Dermis microvascular lymphatic vessel endothelial cell (primary cell): ENCODE measurements at places on chromosomes 12 and 14. TPM values are rescaled to one million over a fixed set of nuclear protein-coding genes. Genes with fewer than 3 reads are reported as not detected.

LRRC10 gene
- total RNA-seq, result not detected in 2 replicates

CLEC4C gene
- not detected in 2 replicates for total RNA-seq

KDM2B gene
- total RNA-seq, result 19.8 and 24.0 TPM in 2 replicates

HECTD4 gene
- 11.2 and 15.9 TPM in 2 replicates for total RNA-seq

OR4L1 gene
- not detected in 2 replicates for total RNA-seq

KLRK1 gene
- total RNA-seq, result not detected in 2 replicates

KERA gene
- total RNA-seq, result not detected in 2 replicates

PZP gene
- 0.25 and 0.26 TPM in 2 replicates for total RNA-seq

AQP6 gene
- not detected in 2 replicates for total RNA-seq

SLC10A1 gene
- not detected in 2 replicates for total RNA-seq

C14orf180 gene
- total RNA-seq, result not detected in 2 replicates

CMTM5 gene
- not detected in 2 replicates for total RNA-seq

AJUBA gene
- total RNA-seq, result 35.7 and 40.3 TPM in 2 replicates

GYS2 gene
- total RNA-seq, result not detected in 2 replicates

HOXC10 gene
- not detected in 2 replicates for total RNA-seq

RIMKLB gene
- 31.8 and 56.9 TPM in 2 replicates for total RNA-seq

TSHR gene
- total RNA-seq, result not detected in 2 replicates

DHRS2 gene
- 1.7 and 2.0 TPM in 2 replicates for total RNA-seq

PRB2 gene
- total RNA-seq, result not detected in 2 replicates

DEPDC4 gene
- total RNA-seq, result 0.13 and 0.26 TPM in 2 replicates

OR2AP1 gene
- not detected in 2 replicates for total RNA-seq

RASSF8 gene
- 34.7 and 38.6 TPM in 2 replicates for total RNA-seq

GATC gene
- total RNA-seq, result 16.9 and 19.3 TPM in 2 replicates

KRT5 gene
- total RNA-seq, result under 0.01 and 0.13 TPM in 2 replicates

SERPINA6 gene
- total RNA-seq, result not detected in 2 replicates

LRTM2 gene
- total RNA-seq, result not detected in 2 replicates

TEX22 gene
- under 0.01 and 0.13 TPM in 2 replicates for total RNA-seq

RFLNA gene
- under 0.01 TPM in 2 replicates for total RNA-seq

NOVA1 gene
- under 0.01 TPM in 1 of 2 replicates, not detected in the other for total RNA-seq

B3GNT4 gene
- under 0.01 TPM in 2 replicates for total RNA-seq

TAS2R30 gene
- total RNA-seq, result 1.3 and 2.0 TPM in 2 replicates

TMEM253 gene
- 0.13 TPM in 1 of 2 replicates, not detected in the other for total RNA-seq

NANOG gene
- not detected in 2 replicates for total RNA-seq

SVOP gene
- not detected in 2 replicates for total RNA-seq

KCNC2 gene
- not detected in 2 replicates for total RNA-seq

CPSF6 gene
- 17.1 and 17.7 TPM in 2 replicates for total RNA-seq

CCDC184 gene
- total RNA-seq, result under 0.01 TPM in 1 of 2 replicates, not detected in the other

KRT1 gene
- total RNA-seq, result not detected in 2 replicates

KLHL33 gene
- under 0.01 and 0.13 TPM in 2 replicates for total RNA-seq

C12orf50 gene
- under 0.01 TPM in 1 of 2 replicates, not detected in the other for total RNA-seq

PIANP gene
- not detected in 2 replicates for total RNA-seq

SIX6 gene
- not detected in 2 replicates for total RNA-seq

HCAR1 gene
- 0.13 TPM in 1 of 2 replicates, not detected in the other for total RNA-seq

BCL7A gene
- total RNA-seq, result 6.0 and 9.6 TPM in 2 replicates

SERPINA10 gene
- total RNA-seq, result not detected in 2 replicates

DIO2 gene
- total RNA-seq, result under 0.01 TPM in 1 of 2 replicates, not detected in the other

GLIPR1 gene
- 1.3 TPM in 2 replicates for total RNA-seq

KCNA1 gene
- under 0.01 and 0.13 TPM in 2 replicates for total RNA-seq

CCDC197 gene
- not detected in 2 replicates for total RNA-seq

OASL gene
- 0.25 and 0.26 TPM in 2 replicates for total RNA-seq

ART4 gene
- 74.8 and 91.9 TPM in 2 replicates for total RNA-seq

ACACB gene
- 1.7 and 6.8 TPM in 2 replicates for total RNA-seq

STON2 gene
- total RNA-seq, result 87.4 and 176 TPM in 2 replicates

KITLG gene
- total RNA-seq, result 3.2 and 7.7 TPM in 2 replicates

RND1 gene
- total RNA-seq, result 3.2 and 6.1 TPM in 2 replicates

SDR9C7 gene
- total RNA-seq, result not detected in 2 replicates

SMIM41 gene
- under 0.01 TPM in 2 replicates for total RNA-seq

POTEM gene
- total RNA-seq, result not detected in 2 replicates
